ENCODE measurements at places on chromosomes 2 and 18. TPM values are rescaled to one million over a fixed set of nuclear protein-coding genes. Genes with fewer than 3 reads are reported as not detected.

RIF1 gene
- total RNA-seq: 24.6 TPM

LOXHD1 gene
- 0.02 TPM for total RNA-seq

NR4A2 gene
- 11.6 TPM for total RNA-seq

SLC9A2 gene
- 6.8 TPM for total RNA-seq

CRYGC gene
- not detected for total RNA-seq

THUMPD2 gene
- 11.1 TPM for total RNA-seq

Data from lower leg skin (tissue), 4 donors.